Stimulated activated CD4-positive, alpha-beta T cell treated with anti-CD3 and anti-CD28 coated beads, Interleukin-12 subunit alpha, Interleukin-12 subunit beta, amount 100 ng/mL, for 4 hours (primary cell): ENCODE measurements at places on chromosomes 4 and X.

GRCh38 chr4:174496631-174497432 is 25.5 kb downstream of the HPGD start:
- no peak for DNase-seq

GRCh38 chrX:112571388-112571787 is 108.3 kb downstream of the LHFPL1 start:
- DNase-seq = no peak

DNA sequence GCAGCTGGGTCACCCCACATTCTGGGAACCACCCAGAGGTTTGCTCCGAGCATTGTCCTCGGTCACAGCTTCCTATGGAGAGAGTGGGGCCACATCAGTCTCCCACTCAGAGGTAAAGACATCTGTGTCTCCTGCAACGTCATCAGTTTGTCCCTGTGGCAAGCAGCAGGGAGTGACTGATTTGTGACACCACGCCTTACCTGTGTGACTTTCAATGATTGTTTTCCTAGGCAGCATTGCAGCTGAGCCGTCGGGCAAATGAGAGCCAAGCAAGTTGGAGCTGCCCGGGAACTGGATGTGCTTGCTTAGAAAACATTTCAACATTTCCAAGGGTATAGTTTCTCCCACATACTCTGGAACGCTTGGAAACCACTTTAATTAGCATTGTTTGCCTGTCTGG is 29.7 kb upstream of the HELT start:
- DNase-seq = no peak

- no peak for DNase-seq
Measured at GRCh38 chr4:145260091-145260490, 79.7 kb upstream of the OTUD4 start.

DNA sequence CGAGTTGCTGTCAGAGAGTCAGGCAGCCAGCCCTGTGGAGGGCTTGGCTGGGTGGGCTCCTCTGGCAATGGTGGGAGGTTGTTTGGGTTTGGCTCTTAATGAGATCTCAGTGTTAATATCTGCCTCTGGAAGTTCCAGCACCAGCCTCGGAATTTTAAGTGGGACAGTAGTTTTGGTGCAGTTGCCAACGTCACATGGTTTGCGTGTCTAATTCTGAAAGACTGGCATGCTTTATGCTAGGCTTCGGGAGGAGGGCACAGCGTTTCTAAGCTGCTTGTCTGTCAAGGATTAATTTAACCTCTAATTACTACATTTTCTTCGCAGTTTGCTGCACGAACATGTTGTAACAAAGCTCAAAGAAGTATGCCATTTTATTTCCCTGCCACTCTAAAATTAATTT is 9.2 kb downstream of the MAMLD1 start:
- no peak for DNase-seq

- DNase-seq = no peak
Measured at GRCh38 chrX:9369802-9370291, 95.0 kb upstream of the TBL1X start.

DNA sequence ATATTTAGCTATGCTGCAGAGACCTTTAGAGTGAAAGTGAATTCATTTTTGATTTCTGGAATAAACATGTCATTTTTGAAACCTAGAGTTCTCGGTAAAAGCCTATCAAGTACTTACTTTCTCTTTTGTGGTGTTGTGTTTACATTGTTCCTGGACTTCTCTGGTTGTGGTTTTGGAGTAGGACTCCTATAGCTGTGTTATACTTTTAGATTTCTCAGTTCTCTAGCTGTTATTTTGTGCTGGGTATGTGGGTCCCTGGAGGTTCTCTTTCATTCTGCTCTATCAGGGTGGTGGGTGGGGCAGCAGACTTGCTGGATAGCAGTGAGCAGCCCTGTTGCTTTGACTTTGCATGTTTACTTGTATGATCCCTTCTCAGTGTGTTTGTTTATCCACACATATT is 25.6 kb upstream of the MSMO1 start:
- DNase-seq = no peak

DNA sequence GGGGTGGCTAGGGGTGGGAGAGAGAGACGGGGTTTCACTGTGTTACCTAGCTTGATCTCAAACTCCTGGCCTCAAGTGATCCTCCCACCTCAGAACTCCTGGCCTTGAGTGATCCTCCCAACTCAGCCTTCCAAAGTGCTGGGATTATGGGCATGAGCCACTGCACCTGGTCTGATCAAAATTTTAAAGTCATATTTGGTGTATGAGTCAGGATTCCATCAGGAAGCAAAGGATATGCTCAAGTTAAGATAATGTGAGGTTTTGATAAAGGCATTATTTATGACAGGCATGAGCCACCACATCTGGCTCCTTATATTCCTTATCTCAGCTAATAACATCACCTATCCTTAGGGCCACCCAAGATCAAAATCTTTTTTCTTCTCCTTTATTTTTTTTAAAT is 182.0 kb downstream of the SLC4A4 start:
- no peak for DNase-seq

DNA sequence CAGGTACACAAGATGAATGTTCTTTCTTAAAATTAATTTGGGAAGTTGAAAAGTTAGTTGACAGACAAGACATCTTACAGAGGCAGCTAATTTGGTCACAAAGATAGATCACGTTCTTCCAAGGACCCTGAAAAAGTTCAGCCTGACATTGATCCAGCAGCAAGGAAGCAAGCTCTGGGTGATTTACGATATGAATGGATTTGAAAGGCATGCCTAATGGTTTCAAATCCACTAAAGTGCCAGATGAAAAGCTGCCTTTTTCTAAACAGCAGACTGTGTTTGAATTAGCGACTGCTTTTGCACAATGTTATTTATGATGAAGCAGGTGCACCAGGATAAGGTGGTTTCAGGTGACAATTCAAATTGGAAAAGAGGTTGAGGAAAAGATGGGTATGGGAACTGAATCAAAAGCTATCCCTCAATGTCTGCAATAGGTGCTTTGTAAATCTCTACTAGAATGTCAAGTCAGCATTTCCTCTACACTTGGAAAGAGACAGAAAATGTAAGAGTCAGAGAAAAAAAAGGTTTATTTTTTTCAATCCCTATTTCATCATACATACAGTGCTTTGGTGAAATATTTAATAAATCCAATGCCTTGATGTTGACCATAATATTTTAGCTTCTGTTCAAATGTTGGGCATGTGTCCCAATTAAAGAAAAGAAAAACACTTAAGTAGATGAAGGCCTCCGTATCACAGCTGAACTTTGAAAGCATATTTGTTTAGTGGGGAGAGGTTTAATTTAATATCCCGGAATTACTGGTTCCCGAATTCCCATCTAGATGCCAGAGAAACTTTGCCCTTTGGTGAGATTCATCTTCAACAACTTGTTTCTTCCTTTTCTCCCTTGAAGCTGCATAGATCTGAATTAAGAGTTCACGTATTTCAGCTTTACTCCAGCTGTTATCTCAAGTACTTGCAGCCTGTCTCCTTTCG is 6.0 kb downstream of the RASGEF1B start:
- no peak for DNase-seq

DNA sequence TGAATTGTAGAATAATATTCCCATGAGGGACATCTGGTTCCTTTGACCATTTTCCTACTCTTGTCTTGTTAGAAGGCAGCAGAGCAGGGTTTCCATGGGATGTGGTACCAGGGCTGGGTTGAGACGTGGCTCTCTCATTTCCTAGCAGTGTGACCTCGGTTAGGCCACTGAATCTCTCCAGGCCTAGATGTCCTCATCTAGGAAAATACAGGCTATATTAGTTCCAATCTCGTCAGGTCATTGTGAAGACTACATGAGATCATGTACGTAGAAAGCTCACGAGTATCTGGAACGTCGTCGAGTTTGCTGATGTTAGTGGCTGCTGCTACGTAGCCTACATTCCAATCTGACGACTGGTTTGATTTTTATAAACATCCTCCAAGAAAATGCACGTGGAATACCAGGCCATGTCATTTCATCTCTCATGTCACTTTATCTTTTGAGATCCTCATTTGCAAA is 278.2 kb upstream of the GATB start:
- no peak for DNase-seq

DNA sequence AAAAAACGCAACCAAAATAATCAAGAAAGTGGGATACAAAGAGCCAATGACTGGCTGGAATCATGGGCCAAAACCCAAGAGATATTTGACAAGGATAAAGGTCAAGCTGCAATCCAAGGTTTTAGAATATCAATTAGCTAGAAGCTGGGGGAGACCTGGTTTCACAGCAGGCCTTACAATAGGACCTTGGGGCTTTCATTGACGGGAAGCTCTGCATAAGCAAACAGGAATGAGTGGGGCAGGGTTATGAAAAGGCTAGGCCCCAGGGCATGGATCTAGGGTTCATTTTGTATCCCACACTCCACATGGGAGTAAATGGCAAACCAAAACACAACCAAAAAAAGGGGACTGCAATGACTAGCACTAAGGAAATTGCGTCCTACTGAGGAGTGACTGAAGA is 215.3 kb downstream of the HS6ST2 start:
- DNase-seq = no peak

DNA sequence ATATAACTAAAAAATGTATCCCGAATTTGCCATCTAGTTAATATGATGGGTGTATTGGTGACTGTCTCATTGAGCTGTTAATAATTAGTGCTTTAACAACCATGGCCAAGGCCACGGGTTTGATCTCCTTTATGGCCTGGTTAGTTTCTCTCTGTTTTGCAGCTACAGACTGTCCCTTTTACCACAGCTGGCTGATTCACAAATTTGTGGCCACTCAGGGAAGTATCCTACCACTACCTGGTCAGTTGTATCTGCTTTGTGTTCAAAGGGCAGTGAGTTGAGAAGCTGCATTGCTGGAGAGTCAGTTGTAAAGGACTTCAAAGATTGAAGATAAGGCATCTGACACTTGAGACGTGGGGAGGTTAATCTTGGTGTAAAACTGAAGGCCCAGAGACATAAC is 219.1 kb upstream of the BMP3 start:
- no peak for DNase-seq

GRCh38 chr4:152628128-152628527 is 51.7 kb downstream of the TMEM154 start:
- no peak for DNase-seq

GRCh38 chrX:37437160-37437559 is 88.0 kb downstream of the PRRG1 start:
- DNase-seq = no peak

GRCh38 chrX:41737065-41737464 is 13.1 kb downstream of the GPR82 start:
- no peak for DNase-seq

DNA sequence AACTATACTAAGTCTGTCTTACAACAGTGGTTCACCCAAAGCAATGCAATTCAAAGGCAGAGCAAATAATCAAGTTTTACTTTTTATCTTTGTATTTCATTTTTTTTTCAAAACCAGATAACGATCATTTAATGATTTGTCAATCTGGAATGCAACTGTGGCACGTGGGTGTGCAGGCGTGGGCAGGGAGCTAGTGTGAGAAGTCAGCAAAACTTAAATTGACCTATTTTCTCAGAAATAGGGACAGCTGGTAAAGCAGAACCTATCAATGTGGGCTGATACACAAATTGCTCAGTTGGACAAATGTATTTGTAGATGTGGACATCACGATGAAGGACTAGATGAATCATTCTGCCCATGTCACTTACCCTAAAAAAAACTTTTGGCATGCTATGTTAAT is 105.6 kb downstream of the CBLL2 start:
- no peak for DNase-seq

DNA sequence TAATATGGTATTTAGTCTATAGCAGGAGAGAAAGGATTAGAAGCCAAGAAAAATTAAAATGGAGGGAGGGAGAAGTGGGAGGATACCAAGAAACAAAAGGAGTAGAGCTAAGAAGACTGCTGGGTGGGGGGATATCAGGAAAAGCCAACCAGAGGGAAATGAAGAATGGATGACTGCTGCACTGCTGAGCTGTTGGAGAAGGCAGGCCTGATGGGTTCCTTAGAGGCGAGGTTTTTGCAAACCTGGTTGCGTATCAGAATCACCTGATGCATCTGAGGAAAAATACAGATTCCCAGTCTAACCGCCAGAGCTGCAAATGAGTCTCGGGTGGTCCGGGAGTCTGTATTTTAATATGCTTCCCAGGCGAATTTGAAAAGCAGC is 1.5 kb downstream of the PGRMC1 start:
- no peak for DNase-seq

- DNase-seq = no peak
Measured at GRCh38 chr4:77074381-77074831, 1.4 kb downstream of the CCNI start.

DNA sequence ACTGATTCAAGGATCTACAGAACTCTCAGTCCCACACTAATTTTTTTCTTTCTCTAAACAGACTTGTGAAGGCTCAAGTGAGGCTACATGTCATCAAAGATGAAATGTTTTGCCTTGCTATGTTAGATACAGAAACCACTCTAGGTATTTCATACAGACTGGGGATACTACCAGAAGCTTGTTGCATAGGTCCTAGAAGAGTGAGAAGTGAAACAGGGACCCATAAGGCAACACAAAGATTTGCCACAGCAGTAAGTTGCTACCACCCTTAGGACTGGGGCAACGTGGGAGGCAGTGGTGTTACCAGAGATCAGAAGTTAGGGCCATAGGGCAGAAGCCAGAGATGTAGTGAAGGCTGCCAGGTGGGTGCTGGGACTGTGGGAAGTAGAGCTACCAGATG is 50.7 kb upstream of the MID1IP1 start:
- DNase-seq = no peak

- no peak for DNase-seq
Measured at GRCh38 chrX:83008415-83008814, 499.7 kb upstream of the POU3F4 start.

DNA sequence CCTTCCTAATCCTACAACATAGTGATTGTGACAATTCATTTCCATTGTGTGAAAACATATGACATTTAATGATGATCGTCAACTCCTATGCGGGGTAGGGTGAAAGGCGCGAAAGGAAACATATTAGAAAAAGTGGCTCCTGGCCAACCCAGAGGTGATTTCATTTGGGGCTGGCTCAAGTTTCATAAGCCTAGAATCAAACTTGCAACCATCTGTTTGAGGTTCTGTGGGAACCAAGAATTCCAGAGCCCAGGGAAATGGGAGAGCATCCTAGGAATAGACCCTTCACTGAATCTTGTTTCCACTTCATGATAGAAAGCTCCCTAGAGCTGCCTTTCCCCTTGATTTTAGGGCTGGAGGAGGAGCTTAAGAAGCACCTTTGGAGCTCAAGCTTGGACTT is 101.3 kb upstream of the EGFL6 start:
- no peak for DNase-seq

DNA sequence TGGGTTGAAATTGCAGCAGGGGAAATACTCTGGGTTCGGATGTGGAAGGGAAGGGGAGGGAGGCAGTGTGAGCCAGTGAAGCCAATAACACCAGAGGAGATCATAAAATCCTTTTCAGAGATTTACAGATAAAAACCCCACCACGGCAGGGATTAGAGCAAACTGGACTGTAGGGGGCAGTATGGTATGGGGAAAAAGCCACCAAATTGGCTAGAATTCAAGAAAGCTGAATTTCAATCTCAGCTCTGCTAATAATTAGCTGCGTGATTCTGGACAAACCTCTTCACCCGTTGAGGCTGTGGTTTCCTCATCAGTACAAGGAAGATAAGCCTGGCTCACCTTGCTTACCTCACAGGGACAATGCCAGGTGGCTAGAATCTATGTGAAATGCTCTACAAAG is 108.1 kb downstream of the ATG4A start:
- no peak for DNase-seq
